Activated naive CD4-positive, alpha-beta T cell treated with anti-CD3 and anti-CD28 coated beads, Interleukin-2, amount 50 U/mL, for 16 hours (primary cell): ENCODE measurements at places on chromosomes 6 and 20.

DNA sequence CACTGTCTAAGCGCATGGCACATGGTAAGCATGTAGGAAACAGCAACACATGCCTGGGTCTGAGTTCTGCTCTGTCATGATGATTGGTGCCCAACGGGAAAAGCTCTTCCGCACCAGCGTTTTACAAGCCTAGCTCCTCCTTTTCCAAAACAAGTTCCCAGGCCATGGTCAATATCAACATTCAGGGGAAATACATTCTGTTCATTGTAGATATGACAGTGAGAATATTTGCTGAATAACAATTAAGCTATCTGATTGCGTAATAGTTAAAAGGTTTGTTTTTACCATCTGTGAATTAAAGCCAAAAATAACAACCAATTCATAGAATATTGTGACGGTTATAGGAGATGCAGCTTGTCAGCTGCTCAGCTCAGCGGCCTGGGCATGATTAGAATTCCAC lies 404.3 kb upstream of the SLC35B3 start:
- DNase-seq = no peak

- no peak for DNase-seq
Observed at GRCh38 chr6:119658917-119659316, 309.4 kb upstream of the MAN1A1 start.

- no peak for DNase-seq
Observed at GRCh38 chr6:130632277-130632676, 194.9 kb upstream of the SMLR1 start.

DNA sequence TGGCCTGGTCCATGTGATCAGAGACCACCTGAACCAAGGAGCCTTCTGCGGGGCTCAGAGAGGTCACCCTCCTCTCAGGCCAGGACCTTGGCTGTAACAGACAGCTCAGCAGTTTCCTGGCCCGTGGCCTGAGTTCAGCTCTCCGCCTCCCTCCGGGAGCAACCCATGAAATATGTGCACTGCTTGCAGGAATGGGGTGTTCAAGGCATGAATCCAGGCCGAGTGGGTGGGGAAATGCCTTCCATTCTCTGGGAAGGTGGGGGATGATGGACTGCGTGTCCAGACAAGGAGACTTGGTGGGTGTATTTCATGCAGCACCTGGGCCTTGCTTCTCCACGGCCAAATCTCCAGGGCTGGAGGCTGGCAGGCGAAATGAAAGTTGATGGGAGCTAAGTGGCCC lies 46.0 kb downstream of the SIRPA start:
- no peak for DNase-seq

DNA sequence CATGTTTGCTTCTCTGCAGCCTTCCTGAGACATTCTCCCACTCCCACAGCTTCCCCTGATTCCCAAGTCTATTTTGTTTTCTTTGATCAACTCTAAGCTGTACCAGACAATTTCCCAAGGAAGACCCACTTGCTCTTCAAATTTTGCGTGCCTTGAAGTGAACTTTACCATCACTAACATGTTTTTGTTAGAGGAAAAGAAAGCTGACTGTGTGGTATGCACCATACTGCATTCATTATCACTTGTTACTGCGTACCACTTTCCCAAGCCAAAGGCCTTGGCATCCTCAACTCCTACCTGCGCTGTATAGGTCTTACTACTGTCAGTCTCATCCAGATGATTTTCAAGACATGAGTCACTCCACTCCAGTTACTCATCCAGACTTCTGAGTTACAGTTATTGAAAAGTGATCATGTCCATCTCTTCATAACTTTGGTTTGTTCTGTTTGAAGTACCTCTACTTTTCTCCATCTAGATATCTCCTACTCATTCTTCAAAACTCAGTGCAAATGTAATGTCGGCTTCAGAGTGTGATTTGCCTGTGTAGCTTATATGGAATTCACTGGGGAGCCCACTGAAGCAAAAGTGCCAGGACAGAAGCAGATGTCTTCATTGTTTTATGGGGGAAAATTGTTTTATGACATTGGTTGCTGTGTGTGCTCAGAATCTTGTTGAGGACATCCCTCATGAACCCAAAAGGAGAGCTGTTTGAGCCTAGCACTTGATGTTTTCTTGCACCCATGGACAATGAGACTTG lies 5.2 kb downstream of the RPS12 start:
- DNase-seq = no peak

DNA sequence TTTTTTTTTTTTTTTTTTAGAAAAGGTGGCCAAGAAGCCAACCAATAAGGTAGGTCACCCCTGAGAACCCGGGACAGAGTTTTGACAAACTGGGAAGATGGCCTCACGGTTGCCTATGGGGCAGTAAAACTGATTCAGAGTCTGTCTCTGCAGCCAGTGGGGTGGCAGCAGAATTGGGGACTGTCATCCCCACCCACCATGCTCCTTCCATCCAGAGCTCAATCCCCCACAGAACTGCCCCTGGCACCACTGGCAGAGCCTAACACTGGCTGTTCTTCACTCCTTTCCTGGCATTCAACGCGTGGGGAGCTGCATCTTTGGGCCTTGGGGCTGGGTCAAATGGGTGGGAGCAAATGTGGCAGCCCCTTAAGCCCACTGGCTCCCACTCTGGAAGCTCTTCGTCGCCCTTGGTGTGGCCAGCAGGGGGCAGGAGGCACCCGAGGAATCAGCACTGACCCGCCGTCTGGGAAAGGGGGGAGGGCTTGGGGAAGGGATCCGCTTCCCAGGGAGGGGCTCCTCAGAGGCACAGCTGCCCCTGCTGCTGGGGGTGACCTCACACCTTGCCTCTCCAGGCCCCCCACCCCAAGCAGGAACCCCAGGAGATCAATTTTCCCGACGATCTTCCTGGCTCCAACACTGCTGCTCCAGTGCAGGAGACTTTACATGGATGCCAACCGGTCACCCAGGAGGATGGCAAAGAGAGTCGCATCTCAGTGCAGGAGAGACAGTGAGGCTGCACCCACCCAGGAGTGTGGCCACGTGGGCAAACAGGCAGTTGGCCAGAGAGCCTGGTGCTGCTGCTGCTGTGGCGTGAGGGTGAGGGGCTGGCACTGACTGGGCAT lies 10.4 kb downstream of the CD40 start:
- no peak for DNase-seq

GRCh38 chr6:140051521-140052512 lies 677.4 kb upstream of the CITED2 start:
- no peak for DNase-seq

DNA sequence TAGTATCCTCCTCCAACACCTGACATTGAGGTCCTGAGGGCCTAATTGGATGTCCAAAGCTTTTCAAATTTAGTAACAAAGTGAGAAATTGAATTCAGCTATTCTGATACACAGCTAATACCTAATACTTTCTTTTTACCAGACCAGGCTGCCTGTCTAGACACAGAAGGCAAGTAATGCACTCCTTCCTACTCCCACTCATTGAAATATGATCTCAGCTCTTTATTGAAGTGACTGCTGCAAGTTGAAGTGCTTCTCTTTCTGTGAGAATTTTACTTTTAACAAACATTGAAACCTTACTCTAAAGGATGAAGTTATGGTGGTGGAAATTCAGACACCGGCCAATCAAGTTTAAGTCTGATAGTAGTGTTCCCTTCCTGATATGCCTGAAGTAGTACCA lies 90.8 kb upstream of the OGFRL1 start:
- DNase-seq = no peak

DNA sequence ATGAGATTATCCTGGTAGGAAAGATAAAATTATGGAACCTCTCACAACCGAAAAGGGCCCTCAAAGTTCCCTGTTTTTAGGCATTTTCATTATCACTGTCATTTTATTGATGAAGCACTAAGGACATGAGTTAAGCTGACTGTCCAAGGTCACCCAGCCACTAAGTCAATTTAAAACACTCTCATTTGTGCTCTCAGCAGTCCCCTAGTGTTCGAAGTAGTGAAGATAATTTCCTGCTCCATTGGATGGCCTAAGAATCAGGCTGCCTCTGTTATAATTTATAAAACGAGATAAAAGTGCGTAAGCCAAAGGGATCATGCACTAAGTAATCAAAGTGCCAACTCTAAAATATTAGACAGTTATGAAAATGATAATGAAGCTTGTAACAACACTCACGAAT lies 169.1 kb downstream of the KIF16B start:
- no peak for DNase-seq

DNA sequence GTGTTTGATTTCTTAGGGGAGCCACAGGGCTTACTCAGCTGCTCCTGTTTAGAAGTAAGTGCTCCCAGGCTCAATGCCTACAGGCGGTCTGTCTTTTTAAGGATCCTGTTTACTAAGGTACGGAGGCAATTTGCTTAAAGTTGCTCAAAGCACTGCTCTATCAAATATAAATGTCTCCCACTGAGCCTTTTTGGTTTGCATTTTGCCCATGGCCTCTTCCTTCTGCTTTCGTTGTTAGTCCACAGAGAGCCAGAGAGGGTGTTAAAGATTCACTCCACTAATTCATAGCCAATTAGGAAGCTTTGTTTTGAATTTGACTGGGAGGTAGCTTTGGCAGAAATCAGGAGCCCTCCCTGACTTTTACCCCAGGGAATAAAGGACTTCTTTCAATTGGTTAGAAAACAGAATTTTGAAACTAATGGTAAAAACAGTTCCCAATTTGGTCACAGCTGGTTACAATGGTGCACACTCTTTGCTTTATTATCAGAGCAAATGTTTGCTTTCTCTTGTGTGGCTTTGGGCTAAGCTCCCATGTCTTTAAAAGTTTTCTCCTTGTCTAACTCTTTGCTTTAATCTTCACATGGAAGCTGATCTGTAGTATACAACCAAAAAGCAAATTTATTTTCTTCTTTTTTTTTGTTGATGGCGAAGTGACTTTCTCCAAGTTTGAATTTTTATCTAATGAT lies 126.2 kb downstream of the IMPG1 start:
- no peak for DNase-seq

DNA sequence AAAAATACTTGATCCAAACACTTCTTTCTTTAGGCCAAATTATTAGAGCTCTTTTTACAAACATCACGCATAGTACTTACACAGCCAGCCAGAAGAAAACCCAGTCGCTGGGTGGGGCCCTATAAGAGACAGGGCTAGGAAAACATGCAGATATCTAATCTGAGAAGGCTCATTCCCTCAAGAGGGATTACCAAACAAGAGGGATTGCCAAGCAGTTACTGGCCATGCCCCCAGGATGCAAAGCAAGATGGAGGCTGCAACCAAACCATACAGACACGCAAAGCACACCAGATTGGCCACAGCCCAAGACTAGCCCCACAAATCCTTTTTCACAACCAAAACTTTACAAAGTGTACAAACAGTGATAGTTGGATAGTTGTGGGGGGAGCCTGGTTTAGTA lies 1235.4 kb upstream of the GJE1 start:
- no peak for DNase-seq

DNA sequence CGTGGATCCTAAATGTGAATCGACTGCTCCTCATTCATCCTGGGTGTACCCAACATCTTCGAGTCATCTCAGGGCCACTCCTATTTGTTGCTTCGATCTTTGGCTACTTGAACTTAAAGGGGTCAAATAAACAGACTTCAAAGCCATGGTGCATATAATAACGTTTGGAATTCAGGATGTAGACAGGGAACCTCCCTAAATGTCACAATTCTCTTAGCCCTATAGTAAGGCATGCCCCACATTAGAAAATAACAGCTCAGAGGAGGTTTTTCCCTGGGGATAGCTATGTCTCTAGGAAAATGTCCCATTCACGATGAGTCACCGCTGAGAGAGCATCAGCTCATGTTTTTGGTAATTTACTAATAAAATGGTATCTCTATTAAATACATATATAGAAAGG lies 54.8 kb upstream of the BMP6 start:
- no peak for DNase-seq

DNA sequence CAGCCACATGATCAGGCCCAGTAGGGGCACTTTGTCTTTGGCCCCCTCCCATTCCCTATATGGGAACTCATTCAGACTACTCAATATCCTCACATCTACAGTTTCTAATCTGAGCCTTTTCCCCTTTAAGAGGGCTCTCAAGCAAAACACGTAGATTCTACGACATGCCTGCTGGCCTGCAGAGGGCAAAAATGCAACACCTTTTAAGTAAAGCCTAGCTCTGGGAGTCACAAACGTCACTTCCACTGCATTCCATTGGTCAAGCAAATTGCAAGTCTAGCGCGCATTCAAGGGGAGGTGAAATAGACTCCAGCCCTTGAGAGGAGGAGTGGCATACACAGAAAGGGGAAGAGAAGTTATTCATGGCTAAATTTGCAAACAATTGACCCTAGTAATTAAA lies 70.6 kb downstream of the CDC40 start:
- no peak for DNase-seq

DNA sequence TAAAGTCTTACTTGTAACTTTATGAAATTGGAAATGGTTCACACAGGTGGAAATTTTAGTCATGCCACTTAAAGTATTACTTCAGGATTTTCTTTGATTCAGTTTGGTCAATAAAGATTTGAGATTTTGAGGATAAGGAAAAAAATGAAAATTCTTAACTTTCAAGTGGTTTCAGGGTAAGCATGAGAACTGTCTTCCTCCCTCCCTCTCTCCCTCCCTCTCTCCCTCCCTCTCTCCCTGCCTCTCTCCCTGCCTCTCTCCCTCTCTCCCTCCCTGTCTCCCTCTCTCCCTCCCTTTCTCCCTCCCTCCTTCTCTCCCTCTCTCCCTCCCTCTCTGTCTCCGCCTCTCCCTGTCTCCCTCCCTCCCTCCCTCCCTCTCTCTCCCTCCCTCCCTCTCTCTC lies 36.9 kb downstream of the L3MBTL3 start:
- DNase-seq = no peak

- DNase-seq = no peak
Observed at GRCh38 chr6:85465762-85466161, 15.9 kb downstream of the NT5E start.

GRCh38 chr6:31691078-31691463 lies 10.2 kb upstream of the LY6G5C start:
- DNase-seq = no peak

DNA sequence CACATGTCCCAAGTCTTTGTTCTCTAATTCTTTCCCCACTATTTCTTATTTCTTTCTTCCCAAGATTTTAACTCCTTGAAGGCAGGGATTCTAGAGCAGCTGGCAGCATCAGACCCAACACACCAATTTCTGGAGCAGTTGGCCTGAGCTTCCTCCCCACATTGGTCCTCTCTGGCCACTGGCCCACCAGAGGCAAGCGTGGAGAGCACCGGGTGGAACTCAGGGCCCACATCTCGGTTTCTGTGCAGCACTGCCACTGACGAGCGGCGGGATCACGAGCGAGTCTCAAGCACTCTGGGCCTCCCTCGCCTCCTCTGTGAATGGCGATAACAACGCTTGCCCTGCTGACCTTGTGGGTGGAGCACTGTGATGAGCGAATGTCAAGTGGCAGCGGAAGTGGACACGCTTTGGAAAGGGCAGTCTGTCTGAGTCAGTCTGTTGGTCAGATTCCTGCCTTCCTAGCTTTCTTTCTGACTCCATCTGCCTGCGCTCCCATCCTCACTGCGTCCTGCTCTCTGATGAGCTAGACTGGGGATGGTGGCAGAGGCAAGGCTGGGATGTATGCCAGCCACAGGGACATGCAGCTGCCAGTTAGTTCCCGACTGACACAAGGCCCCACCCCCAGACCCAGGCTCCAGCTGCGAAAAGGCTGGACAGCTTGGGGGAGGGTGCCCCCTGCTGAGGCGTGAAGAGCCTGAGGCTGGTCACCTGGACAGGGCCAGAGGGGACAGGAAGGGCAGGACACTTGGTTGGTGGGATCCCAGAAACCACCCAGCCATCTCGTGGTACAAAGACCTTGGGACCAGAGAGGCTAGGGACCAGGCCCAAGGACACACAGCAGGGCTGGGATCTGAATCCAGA lies 4.5 kb upstream of the SPDEF start:
- DNase-seq = no peak
